ENCODE measurements at places on chromosomes 6 and 20. TPM values are rescaled to one million over a fixed set of nuclear protein-coding genes. Genes with fewer than 3 reads are reported as not detected.

PXDC1 gene
- total RNA-seq: 0.72 TPM

PNLDC1 gene
- total RNA-seq: not detected

TOP1 gene
- total RNA-seq: 97.4 TPM

ZC3H12D gene
- total RNA-seq: 15.7 TPM

SLC17A1 gene
- not detected for total RNA-seq

LIN28B gene
- 0.05 TPM for total RNA-seq

NKX2-2 gene
- total RNA-seq: not detected

SLC32A1 gene
- not detected for total RNA-seq

ZNF831 gene
- total RNA-seq: 0.97 TPM

EEF1A2 gene
- 0.74 TPM for total RNA-seq

RBM24 gene
- total RNA-seq: not detected

ENPP3 gene
- not detected for total RNA-seq

HLA-DPB1 gene
- 481 TPM for total RNA-seq

EYA4 gene
- total RNA-seq: not detected

TTBK1 gene
- not detected for total RNA-seq

BICRAL gene
- total RNA-seq: 13.6 TPM

SYCP2 gene
- 0.13 TPM for total RNA-seq

C6orf15 gene
- total RNA-seq: not detected

CLPSL1 gene
- total RNA-seq: not detected

KIFC1 gene
- 69.2 TPM for total RNA-seq

TREML2 gene
- total RNA-seq: 6.8 TPM

PRSS35 gene
- not detected for total RNA-seq

OR2B6 gene
- 1.7 TPM for total RNA-seq

EFCAB8 gene
- total RNA-seq: 0.18 TPM

MUCL3 gene
- 0.28 TPM for total RNA-seq

TFAP2C gene
- not detected for total RNA-seq

PDSS2 gene
- total RNA-seq: 10.1 TPM

BMP5 gene
- total RNA-seq: not detected

JPH2 gene
- not detected for total RNA-seq

ABHD16B gene
- not detected for total RNA-seq

ASIP gene
- total RNA-seq: not detected

TTK gene
- total RNA-seq: 29.4 TPM

MOCS1 gene
- total RNA-seq: 0.08 TPM

MUC22 gene
- not detected for total RNA-seq

TMEM170B gene
- 6.0 TPM for total RNA-seq

IRAK1BP1 gene
- 4.3 TPM for total RNA-seq

KHDRBS2 gene
- not detected for total RNA-seq

SCGN gene
- not detected for total RNA-seq

SPATA2 gene
- 10.1 TPM for total RNA-seq

LHFPL5 gene
- total RNA-seq: not detected

NEDD9 gene
- 15.2 TPM for total RNA-seq
